ENCODE measurements at places on chromosomes 1 and 21. TPM values are rescaled to one million over a fixed set of nuclear protein-coding genes. Genes with fewer than 3 reads are reported as not detected.

GRCh38 chr1:229478852-229479251 lies 29.3 kb downstream of the NUP133 start:
- no peak for DNase-seq

DNA sequence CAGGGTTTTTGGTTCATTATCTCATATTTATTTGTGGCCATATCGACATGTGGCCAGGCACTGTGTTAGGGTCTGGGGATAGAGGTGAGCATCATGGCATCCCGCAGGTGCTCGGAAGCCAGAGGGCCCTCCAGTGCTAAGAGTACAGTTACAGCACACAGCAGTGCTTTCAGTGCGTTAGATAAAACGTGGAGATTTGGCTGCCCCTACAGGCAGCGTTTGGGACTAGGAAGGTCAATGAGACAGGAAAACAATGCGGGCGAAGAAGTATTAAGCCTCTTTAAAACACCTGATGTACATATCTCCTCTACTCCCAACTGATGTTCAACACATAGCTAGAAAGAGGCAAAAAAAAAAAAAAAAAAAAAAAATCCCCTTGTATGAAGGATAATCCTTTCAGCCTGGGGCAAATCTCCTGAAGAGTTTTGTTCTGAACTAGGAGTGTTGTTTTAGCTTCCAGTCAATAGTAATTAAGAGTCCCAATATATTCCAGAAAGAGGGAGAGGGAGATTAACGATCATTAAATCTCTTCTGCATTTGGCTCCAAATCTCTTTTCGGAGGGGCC lies 80.1 kb downstream of the CAPZB start:
- DNase-seq: no peak

- no peak for DNase-seq
Measured at GRCh38 chr1:8913457-8913856, 32.2 kb upstream of the CA6 start.

DNA sequence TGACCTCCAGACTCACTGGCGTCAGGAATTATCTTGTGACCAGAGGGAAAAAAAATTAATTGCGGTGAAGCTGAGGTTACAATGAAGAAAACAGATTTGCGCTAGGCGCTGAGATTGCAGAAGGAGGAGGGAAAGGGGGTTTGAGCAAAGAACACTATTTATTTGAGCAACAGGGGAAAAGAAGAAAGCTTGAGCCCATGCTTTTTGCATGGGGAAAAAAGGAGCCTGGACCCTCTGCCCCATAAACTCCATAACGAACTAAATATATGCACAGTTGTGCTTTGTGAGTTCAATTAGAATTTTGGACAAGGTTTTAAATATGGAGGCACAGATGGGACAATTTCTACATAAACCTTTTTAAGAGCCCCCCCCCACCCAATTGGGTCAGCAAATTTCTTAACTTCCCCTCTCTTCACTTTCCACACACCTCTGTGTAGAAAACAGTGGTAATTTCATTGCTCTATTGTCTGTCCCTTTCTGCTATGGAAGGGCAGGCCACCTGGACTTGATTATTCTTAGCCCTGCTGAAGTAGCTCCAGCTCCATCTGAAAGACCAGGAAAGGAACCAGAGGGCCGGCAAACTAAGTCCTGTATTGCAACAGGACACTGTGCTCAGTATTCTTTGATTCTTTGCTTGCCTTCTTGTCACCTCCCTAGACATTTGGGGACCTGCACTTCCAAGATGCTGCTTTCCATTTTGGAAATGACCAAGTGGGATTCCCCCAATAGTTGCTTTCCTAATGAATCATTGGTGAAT lies 862 bp upstream of the ID3 start:
- no peak for DNase-seq

DNA sequence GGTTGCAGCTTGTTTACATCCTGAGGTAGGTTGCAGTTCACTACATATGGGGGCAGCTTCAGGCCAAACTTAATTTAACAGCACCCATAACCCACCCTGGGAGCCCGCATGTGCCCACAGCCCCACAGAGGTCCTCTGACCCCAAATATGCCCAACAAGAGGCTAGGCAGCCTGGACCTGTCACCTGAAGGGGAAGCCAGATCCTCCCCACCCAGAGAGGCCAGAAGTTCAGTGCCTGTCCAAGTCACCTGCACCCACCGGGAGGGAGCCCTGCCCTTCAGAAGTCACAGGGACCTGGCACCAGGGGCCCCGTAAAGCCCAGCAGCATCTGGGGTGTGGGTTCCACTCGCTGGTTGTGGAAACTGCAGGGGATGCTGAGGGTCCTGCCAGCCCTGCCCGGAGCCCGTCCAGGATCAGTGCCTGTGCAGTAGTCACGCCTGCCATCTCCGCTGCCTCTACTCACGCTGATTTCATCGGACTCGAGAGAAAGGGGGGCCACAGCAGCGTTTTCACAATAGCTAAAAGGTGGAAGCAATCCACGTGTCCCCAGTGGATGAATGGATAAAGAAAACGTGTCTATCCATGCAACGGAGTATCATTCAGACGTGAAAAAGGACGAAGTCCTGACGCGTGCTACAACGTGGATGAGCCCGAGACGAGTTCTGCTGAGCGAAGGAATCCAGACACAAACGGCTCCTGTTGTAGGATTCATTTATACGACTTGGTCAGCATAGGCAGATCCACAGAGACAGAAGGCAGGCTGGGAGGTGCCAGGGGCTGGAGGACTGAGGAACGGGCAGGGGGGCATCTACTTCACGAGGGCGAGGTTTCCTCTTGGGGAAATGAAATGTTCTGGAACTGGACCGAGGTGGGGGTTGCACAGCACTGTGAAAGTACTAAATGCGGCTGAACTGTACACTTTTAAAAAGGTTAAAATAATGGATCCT lies 33.9 kb upstream of the COL6A2 start:
- DNase-seq: no peak

- peak; percentile 62 for DNase-seq
Measured at GRCh38 chr1:21508580-21509350, 458 bp upstream of the ALPL start.

GRCh38 chr1:55981010-55981650 lies 598.2 kb downstream of the PLPP3 start:
- DNase-seq: no peak

The B3GALT2 gene
- not detected for total RNA-seq

DNA sequence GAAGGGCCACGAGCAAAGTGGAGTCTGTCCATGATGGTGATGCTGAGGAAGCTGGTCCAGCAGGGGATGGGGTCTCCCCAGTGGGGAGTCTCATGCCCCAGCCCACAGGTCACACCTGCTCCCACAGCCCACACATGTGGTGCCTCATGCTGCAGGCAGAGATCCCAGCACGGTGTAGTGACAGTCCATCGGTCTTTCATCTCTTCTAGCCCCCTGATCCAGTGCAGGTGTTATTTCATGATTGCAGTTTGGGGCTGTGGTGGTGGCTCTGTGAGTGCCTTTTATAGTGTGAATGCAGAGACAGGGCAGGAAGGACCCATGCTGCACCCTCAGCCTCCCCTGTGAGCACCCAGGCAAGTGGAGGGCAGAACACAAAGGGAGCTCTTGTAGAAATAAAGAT lies 45.0 kb downstream of the UBASH3A start:
- no peak for DNase-seq

The KRTAP19-1 gene
- not detected for total RNA-seq

- DNase-seq: no peak
Measured at GRCh38 chr1:247113733-247114271, 9.6 kb upstream of the ZNF669 start.

The TBCE gene
- total RNA-seq: 16.8 TPM

DNA sequence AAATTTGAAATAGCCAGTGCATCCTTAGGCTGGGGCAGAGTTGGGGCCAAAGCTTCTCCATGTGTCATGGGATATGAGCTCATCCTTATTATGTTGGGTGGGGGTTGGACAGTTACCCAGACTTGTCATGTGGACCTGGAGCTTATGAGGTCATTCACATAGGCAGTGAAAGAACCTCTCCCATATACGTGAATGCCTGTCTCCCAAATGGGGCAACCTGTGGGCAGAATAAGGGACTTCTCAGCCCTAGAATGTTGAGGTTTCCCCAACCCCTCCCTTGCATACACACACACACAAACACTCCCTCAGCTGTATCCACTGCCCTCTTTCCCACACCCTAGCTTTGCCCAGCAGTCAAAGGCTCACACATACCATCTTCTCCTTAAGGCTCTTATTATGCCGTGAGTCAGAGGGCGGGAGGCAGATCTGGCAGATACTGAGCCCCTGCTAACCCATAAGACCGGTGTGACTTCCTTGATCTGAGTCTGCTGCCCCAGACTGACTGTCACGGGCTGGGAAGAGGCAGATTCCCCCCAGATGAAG lies 2.3 kb upstream of the IVL start:
- no peak for DNase-seq

The TESK2 gene
- 13.3 TPM for total RNA-seq

DNA sequence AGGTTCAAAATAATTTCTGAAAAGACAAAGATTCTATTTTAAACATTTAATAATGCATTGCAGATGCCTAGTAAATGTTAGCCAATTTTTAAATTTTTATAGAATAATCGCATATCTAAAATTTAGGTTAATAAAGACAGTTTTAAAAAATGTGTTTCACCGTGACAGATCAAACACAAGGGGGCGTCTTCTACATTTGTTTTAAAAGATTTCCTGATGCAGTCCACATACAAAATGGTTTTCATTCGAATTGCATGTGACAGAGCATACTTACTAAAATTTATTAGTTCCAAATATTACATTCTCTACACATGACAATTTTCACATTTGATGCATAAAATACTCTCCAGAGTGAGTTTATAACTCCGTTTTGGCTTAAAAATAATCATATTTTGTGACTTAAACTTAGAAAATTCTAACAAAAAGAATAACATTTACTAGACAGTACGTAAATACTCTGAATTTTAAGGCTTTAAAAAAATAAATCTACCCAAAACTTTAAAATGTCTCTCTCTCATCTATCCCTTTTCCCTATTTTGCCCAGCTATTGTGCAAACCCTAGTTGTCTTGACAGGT lies 75.5 kb downstream of the ADAMTS1 start:
- no peak for DNase-seq

- no peak for DNase-seq
Measured at GRCh38 chr1:8603220-8603616, 214.2 kb downstream of the RERE start.

DNA sequence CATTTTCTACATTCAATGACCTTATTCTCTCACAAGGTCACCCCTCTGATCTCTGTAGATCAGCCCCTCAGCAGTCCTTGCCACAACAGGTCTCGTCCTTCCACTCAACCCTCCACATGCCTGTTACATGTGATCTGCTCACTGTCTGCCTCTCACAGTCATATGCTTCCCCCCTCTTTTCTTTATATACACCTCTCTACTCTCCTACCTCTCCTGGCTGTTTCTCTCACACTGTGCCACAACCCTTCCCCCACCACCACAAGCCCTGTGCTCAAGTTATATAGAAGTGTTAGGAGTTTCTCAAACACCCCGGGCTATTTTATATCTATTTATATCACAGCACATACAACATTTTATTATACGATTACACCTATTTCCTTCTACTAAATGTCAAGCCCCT lies 12.6 kb downstream of the B3GALNT2 start:
- no peak for DNase-seq

The FLG2 gene
- total RNA-seq: not detected

- DNase-seq: no peak
Measured at GRCh38 chr1:198499588-198499987, 40.9 kb downstream of the ATP6V1G3 start.

GRCh38 chr21:37974081-37974480 lies 57.8 kb upstream of the KCNJ6 start:
- no peak for DNase-seq

DNA sequence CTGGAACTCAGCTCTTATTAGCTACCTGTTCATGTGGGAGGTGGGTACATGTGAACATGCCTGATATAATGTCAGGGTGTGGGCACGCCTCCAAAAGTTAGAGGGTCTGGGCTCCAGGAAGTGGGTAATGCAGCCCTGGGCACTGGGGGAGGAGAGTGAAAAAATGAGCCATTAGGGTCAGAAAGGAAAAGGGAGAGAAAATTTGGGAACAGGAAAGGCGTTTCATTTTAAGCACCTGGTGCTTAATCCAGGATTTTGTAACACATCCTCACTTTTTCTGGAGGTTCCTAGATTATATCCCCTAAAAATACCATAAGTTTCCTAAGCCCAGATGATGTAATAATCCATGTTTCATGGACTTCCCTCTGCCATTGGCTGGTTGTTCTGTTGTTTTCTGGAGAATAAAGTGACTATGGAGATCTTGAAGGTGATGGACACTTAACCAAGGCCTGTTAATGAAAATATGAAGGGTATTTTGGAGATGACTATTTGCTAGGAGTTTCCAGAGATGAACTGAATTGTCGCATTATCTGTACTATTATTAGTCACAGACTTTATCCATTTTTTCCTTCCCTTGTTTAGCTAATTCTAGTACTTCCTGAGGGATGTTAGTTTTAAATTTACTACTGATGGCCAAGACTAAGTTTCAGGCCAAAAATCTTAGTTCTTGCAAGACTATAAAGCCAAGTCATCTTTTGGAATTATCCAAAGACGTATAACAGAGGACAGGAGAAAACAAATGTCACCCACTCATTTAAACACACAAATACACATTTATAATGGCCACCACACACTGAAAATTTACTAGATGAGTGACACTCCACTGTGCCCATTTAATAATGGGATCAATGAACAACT lies 24.4 kb upstream of the TARBP1 start:
- DNase-seq: no peak

DNA sequence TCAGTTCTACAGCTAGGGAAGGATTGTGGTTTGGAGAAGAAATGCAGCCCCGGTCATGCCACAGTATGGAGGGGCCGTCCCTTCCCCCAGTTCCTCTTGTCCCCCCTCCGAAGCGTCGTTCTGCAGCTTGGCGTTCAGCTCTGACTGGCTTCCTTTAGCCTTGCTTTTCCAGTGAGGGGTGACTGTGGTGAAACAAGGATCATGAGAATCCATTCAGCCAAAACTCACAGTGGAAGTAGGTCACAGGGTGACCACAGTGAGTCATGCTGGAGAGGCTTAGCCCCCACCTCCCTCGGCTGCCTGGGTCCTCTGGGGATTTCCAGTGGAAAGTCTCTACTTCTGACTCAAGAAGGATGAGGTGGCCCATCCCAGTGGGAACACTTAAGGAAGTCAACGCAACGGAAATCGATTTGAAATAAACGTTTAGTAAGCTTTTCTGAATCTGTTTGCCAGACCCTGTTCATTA lies 37.3 kb upstream of the COL6A2 start:
- DNase-seq: peak; percentile 56

GRCh38 chr21:33849834-33850233 lies 65.8 kb downstream of the ATP5PO start:
- DNase-seq: no peak

DNA sequence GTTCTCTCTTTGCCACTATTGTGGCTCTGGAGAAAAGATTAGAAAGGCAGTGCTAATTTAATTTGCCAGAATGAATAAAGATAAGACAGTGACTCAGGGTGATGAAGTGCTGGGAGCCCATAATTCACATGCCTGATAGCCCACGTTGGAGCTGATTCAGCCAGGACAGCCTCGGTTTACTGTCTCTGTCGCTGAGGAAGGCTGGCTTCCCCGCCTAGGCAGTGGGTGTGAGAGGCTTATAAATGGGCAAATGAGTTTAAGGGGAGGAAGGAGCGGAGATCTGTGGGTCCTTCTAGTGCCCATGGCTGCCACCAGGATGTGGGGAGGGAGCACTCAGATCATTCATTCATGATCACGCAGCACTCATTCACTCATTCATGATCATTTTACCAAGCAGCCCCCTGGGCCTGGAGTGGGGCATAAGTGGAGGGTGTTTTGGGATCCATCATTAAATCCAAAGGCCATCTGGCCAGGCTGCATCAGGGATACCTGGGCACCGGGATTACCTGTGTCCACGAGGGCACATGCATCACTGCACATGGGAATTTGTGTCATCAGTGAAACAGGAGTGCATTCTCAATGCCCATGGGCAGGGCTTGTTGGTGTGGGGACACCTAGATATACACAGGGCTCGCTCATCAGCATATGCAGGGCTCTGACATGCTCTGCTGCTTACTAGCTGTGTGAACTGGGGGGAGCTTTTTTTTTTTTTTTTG lies 315.4 kb downstream of the MATN1 start:
- DNase-seq: no peak
